ENCODE measurements at places on chromosomes 5 and 9.
A peak's percentile ranks its signal among the peaks of the same experiment; 100 is the strongest.

DNA sequence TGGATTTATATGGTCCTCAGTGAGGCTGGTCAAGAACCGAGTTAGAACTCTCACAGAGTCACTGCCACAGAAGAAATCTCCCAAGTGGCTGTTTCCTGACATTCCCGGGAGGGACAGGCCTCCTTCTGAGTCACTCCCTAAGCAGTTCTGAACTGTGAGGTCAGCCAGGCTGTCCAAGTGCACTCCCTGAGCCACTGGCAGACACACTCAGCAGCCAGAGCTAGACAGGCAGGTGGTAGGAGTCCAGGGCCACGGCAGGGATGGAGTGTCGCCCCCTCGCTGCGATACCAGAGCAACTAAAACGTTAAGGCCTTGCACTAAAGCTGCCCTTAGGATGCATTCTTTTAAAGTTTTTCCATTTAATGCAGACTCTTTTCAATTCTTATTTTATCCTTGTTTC is 3.4 kb downstream of the IL4 start:
- DNase-seq, result peak; percentile 39

DNA sequence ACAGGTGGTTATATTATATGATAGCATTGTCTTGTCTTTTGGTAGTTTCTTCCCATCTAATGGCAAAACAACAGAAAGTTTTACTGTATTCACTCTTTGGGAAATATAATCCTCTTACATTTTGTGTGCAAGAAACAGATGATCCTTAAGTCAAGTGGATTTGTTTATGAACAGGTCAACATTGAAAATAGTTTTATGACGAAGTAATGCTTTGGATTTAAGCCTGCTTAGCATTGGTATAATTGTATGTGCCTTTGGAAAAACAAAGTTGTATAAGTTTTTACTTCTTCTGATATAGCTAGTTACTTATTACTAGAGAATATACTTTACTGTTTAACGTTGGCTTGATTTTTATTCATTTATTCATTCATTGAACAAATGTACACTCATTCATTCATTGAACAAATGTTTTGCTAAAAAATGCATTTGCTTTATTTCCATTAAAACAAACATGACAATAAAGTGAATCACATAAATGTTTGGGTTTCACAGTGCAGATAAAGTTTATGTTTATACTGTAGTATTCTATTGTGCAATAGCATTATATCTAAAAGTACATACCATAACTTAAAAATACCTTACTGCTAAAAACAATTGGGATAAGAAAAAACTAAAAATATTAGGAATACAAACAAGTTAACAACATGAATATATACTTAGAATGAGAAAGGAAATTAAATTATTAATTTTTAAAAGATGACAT is 12.3 kb downstream of the SGCD start:
- no peak for DNase-seq

- no peak for DNase-seq
Observed at GRCh38 chr9:136385015-136385414, 11.5 kb upstream of the CARD9 start.

- DNase-seq, result no peak
Observed at GRCh38 chr9:71752928-71753327, 15.4 kb downstream of the CEMIP2 start.

DNA sequence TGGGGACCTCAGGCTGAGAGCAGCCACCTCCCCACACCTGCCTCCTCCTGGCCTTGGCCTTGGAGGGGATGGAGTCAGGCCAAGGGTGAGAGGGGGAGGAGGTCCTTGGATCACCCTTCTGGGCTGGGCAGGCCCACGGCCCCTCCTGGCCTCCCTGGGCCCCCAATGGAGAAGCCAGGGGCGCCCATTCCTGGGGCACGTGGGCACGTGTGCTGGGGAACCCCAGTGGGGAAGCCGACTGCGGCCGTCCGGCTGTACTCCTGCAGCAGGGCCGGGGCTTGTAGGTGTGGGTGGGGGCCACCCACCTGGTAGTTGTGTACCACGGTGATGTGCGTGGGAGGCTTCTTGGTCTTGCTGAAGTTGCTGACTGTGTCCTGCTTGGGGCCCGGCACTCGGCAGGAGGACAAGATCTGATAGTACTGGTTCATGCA is 8.5 kb downstream of the CRAT start:
- no peak for DNase-seq

DNA sequence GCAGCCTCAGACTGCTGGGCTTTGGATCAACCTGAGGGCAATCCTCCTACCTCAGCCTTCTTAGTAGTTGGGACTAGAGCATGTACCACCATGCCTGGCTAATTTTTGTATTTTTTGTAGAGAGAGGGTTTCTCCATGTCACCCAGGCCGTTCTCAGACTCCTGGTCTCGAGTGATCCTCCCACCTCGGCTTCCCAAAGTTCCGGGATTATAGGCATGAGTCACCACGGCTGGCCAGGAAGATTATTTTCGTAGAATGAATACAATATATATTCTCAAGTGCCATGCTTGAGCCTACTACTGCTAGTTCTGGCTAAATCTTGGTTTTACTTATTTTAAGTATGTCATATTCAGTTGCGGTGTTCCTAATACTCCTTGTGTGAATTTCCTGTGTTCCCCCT is 88.2 kb upstream of the CLINT1 start:
- DNase-seq, result no peak

GRCh38 chr5:181099602-181100086 is 31.3 kb downstream of the OR2V1 start:
- DNase-seq, result no peak

- DNase-seq, result no peak
Observed at GRCh38 chr5:132813599-132814502, 749 bp downstream of the SOWAHA start.

DNA sequence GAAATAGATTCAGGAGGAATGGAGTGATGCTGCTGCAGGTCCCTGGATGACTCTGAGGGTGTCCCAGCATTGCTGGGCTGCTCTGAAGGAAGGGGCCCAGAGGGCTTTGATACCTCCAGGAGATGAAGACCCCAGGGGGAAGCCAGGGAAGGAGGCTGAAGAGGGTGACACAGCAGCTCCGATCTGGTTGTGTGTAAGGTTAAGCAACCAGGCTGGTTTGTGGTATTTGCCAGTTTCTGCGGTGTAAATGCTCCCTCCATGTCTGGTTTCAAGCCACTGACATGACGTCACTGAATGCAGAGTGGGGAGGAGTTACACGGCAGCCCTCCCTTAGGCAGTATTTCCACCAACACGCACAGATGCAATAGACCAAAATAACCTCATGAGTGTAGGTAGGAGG is 40.0 kb upstream of the ORM1 start:
- peak; percentile 59 for DNase-seq

Measured in astrocyte of the cerebellum (primary cell).